NAMALWA (cell line): ENCODE measurements at places on chromosomes 1 and 21.

GRCh38 chr1:154481053-154481452, 21.0 kb upstream of the TDRD10 start:
- no peak for DNase-seq

DNA sequence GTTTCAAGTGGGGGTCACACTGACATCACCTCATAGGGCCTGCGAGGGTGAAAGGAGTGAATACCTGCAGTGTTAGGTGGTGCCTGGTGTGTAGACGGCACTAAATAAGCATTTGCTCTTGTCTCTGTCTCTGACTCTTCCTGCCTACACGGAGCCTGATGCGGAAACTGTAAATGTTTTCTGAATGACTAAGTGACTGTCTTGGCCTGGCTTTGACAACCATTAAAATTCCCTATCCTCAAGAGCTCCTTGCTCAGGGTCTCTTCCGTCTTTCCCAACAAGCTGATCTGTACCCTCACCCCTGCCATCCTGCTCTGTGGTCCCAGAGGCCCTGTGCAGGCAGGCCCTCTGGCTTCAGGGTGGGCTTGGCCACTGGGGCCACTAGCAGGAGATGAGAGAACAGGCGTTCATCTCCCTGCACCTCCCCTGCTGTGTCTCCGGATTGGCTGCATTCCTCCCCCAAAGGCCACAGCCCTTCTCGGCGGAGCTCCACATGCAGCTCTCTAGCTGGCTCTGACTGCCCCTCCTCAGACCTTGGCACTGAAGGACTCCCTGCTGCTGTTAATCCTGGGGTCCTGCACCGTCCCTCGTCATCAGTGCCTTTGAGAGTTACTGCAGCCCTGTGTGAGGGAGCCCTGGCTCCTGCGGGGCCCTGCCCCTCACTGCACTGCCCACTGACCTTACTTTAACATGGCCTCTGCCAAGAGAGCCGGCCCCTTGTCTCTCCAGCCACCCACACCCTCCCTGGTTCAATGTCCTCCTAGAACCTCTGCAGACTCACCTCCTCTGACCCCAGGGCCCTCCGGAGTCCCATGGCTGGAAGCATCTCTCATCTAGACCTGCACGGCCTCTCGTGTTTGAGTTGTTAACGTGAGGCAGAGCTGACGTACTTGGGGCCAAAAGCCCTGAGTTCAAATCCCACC, 211.1 kb downstream of the MATN1 start:
- DNase-seq, result no peak

GRCh38 chr1:218454700-218455282, 109.7 kb downstream of the TGFB2 start:
- DNase-seq, result no peak

DNA sequence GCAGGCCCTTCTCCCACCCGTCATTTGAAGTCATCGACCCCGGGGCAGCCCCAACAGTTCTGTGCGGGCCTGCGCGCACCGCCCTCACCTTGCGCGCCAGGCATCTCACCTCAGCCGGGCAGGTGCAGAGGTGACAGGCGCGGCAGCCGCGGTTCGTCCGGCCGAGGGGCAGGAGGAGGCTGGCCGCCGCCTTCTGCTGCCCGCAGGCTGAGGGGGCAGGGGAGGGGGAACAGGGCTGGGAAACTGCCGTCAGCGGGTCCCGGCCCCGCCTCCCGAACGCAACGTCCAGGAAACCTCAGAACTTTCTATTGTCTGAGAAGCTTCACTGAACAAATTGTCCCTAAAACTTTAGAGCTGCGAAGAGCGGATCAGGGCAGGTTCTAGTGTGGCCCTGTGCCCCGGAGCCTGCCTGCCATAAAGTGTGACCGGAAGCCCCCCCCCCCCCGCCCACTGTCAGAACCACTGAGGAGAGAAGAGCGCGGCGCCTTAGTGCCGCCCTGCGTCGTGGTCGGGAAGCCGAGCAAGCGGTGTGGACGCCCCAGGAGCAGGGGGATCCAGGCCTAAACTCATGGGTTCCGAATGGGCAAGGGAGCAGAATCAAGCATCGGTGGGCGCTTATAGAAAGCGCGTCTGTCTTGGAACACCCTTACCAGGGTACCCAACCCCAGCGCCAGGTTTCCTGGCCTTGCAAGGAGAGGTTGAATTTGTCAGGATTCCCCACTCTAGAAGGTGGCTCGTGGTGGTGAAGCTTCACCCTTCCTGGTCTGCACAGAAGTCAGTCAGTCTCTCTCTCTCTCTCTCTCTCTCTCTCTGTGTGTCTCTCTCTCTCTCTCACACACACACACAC, 13.3 kb upstream of the TBX15 start:
- DNase-seq, result no peak

GRCh38 chr21:37101384-37101783, 28.3 kb downstream of the TTC3 start:
- DNase-seq, result no peak

- no peak for DNase-seq
Observed at GRCh38 chr1:151853411-151853943, at the start of gene THEM5. TSS of gene THEM5 (minus strand) at chr1:151853712. CDS start at chr1:151853565, 147 bp downstream.

GRCh38 chr1:170620164-170620563, 43.8 kb upstream of the PRRX1 start:
- no peak for DNase-seq
